ENCODE measurements at places on chromosomes 12 and 14.

DNA sequence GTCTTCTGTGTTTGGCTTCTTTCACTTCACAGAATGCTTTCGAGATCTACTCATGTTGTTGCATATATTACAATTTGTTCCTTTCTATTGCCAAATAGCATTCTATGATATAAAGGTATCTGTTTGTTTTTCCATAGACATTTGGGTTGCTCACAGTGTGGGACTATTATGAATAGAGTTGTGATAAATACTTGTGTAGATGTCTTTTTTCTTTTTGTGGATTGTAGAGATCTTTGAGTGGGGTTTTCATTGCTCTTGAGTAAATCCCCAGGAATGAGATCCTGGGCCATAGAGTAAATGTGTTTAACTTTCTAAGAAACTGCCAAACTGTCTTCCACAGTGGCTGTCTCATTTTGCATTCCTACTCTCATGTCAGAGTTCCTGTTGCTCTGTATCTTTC is 24.9 kb upstream of the CEBPE start:
- DNase-seq, result no peak

GRCh38 chr14:71247106-71247505 is 339.8 kb downstream of the PCNX1 start:
- no peak for DNase-seq

GRCh38 chr12:96497855-96498254 is 8.5 kb downstream of the CFAP54 start:
- DNase-seq, result no peak

DNA sequence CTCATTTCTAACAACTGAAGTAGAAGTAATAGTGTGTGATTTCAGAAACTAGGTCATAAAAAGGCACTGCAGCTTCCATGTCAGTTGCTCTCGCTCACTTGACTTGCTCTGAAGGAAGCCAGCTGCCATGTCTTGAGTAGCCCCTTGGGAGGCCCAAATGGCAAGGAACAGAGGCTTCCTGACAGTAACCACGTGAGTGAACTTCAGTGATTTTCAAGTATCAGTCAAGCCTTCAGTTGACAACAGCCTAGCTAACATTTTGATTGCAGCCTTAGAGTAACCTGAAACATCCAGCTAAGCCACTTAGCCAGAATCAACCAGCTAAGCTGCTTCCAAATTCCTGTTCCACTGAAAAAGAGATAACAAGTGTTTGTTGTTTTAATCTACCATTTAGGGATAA is 26.7 kb downstream of the TOGARAM1 start:
- DNase-seq, result no peak

DNA sequence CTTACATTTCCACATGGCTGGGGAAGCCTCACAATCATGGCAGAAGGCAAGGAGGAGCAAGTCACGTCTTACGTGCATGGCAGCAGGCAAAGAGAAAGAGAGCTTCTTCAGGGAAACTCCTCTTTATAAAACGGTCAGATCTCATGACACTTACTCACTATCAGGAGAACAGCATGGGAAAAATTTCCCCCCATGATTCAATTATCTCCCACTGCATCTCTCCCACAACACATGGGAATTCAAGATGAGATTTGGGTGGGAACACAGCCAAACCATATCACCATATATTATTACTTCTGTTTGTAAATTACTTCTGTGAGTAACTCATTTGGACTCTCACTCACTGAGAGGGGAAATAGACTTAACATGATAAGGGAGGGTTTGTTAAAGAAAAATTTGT is 1496.8 kb upstream of the TMEM132C start:
- DNase-seq, result no peak

DNA sequence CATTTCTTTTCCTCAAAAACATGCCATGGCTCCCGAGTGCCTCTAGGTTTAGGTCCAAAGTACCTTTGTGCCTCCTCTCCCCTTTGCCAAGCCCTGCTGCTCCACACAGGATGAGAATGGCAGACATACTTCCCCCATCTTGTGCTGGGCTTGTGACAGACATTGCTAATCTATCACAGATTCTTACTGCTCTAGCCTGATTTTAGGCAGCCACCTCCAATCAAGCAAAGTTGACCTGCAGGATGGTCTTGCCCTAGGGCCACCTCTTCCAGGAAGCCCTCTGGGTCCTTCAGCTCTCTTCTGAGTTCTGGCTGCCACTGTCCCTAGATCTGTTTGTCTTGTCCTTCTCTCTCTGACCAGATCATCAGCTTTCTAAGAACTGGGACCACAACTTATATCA is 20.5 kb downstream of the FOXN4 start:
- DNase-seq, result no peak

DNA sequence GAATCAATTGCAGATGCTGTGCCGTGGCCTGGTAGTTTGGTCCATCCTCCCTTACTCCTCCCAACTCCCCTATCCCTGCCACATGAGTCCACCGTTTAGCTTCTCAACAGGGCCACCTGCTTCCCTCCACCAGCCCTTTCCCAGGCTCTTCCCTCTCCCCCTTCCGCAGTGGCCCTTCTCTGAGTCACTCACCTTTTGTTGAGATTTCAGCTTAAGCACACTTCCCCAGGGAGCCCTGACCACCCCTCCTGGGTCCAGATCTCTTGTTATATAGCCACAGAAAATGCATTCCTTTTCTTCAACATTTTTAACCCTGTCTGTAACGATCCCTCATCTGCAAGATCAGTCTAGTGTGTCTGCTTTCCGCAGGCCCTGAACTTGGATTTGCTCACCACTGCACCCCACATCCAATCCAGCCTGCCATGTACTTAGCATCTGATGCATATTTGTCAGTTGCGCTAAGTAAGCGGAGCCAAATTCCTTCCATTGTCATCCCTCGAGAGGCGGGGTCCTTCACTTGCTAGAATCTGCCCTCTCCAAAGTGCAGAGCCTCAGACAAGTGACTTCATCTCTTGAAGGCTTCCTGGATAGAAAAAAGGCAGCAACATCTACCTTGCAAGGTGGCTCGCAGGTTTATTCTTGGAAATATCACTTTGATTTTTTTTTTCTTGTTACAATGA is 41.1 kb downstream of the TMEM63C start:
- no peak for DNase-seq

DNA sequence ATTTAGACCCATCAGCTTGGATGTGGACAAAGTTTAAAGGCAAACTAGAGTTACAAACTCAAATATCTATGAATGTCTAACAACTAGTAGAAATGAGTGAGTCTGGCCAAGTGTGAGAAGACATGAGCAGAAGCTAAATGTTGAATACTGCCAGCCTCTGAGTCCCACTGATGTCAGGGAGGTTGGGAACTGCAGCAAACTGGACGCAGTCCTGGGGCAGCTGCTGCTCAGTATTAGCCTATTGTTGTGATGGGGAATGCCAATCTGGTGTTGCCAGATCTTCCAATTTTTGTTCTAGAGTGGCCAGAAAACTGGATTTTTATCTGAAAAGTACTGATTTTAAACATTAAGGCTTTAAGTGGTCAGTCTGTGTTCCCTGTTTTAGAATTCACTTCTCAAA is 770.4 kb upstream of the STXBP6 start:
- no peak for DNase-seq

- DNase-seq, result no peak
Measured at GRCh38 chr12:49415521-49415970, 48.3 kb downstream of the SPATS2 start.

DNA sequence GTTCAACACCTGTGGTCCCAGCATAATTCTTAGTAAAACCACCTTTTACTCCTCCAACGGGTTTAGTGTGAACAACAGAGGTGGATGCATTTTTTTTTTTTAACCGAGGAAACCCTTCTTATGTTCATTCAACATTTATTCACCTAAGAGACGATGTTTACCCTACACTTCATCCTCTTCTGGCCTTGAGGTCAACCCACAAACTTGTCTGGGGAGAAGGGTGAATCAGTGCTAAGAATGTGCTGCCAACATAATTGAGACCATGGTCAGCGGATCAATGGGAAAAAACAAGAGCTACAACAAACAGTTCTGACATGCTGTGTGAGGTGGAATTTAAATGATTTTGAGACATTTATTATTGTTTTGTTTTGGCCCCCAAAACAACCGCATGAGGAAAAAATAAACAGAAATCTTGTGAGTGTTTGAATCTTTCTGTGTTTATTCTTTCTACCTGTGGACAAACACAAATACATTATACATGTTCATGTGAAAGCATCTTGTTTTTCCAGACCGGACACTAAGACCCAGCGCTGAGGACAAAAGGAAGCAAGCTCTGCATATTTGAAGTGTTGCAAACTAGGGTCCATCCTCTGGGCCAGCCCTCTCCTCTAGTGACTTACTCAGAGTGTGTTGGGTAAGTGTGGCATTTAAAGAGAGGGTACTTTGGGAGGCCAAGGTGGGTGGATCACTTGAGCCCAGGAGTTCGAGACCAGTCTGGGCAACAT is 5.1 kb upstream of the USP30 start:
- DNase-seq, result no peak

GRCh38 chr14:91155626-91156089 is 41.8 kb downstream of the DGLUCY start:
- no peak for DNase-seq

DNA sequence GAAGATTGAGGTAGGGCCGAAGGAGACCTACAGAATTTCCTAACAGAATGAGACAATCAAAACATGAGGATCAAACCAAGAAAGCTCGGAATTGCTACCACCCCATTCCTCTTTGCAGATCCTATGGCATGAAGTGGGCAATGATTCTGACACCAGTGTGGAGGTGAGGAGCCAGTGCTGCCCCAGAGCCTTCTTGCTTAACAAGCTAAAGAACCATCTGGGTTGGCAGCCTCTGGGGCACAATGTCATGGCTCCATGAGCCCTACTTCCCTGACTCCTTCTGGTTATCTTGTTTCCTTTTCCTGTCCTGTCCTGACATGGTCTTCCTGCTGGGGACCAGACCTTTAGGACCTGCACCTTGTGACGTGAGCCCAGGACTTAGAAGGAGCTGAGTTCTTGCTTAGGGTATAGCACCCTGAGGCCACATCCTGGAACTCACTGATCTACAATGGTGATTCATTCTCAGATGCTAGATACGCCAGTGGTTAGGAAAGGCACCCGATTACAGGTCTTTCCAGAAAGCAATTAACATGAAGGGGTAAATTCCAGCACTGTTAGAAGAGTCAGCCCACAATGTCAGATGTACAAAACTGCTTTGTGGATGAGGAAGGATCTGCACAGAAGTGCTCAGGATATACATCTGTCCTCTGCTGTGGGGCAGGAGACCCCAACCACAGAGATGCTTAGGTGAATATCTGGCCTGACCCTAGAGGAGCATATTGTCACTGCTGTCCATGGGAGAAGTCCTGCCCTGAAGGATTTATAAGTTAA is 324.2 kb downstream of the ZFP36L1 start:
- no peak for DNase-seq

DNA sequence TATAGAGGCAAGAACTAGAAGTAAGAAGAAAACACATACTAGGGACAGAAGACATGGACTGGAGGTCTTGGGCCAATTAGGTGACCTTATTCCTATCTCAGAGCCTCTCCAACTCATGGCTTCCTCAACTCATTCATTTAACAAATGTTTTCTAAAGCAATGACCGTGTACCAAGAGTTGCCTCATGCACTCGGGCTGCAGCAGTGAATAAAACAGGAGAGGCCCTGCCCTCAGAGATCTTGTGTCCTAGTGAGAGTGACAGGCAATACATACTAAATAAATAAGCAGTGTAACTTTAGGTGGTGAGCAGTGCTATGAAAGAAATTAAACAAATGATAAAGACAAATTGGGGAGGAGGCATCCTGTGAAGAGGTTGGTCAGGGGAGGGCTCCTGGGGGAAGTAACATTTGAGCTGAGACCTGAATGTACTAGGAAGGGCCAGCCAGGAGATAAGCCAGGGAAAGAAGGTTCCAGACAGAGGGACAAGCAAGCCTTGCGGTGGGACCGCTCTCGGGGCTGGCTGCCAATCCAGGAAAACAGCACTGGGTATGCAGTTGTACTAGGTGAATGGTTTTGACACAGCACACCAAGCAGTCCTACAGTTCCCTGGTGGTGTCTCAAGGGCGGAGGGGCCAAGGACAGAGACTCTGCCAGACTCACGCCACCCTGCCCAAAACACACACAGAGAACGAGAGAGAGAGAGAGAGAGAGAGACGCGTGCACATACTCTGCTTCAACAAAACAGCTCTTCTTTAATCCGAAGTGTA is 1.3 kb downstream of the NINJ2 start:
- no peak for DNase-seq

- DNase-seq, result no peak
Measured at GRCh38 chr12:48193623-48194022, 9.5 kb downstream of the OR10AD1 start.

GRCh38 chr12:64323476-64324225 is 66.9 kb downstream of the C12orf56 start:
- DNase-seq, result no peak

DNA sequence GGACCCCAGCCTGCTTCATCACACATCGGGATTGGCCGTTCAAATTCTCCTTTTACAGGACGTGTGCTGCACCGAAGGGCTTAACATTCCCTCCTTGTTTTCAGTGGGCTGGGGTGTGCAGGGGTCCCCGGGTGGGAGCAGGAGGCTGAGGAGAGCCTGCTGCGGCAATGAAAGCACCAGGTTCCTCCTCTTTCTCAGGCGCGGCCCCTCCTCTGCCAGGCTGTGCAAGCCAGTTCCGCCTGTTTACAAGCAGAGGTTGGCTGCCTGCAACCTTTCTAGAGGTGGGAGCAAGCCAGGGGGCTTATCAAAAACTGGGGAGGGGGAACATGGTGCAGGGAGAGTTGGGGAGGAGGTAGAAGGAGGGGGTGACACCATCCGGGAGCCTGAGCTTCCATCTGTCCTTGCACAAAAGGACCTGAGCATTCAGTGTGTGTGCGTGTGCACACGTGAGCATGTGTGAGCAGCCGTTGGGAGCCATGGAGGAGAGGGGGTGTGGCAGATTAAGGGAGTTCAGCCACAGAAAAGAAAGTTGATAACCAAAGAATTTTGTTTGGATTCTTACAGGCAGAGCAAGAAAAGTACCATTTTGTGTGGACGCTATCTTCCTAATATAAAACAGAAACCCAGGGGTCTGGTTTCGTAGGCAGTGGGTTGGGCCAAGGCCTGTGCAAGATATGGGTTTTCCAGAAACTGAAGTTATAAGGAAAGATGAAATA is 108.8 kb upstream of the RFLNA start:
- DNase-seq, result no peak

DNA sequence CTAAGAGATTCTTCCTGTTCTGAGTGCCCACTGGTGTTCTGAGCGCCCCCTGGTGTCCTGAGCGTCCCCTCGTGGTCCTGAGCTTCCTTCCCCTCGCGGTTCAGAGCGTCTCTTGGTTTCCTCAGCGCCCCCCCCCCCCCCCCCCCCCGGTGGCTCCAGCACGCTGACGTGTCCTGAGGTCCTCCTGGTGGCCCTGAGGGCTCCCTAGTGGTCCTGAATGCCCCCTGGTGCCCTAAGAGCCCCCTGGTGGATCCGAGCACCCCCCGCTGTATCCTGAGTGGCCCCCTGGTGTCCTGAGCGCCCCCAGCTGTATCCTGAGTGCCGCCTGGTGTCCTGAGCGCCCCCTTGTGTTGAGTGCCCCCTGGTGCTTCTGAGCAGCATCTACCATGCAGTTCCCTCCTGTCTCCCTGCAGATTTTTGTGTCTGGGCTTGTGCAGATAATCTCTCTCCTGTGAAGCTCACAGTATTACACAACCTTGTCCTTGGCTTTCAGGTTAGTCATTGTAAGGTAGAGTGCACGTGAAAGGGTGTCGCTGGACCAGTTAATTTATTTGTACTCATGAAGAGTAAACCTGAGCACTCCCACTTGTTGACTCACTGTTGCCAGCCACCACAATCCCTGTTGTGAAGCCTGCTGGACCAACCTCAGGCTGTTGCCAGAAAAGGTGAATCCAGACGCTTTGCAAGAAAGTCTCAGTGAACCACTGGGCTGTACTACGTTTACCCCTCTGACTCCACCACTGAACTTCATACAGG is 1168.4 kb downstream of the TMEM121 start:
- DNase-seq, result no peak
